ENCODE measurements at places on chromosomes 11 and 22.

DNA sequence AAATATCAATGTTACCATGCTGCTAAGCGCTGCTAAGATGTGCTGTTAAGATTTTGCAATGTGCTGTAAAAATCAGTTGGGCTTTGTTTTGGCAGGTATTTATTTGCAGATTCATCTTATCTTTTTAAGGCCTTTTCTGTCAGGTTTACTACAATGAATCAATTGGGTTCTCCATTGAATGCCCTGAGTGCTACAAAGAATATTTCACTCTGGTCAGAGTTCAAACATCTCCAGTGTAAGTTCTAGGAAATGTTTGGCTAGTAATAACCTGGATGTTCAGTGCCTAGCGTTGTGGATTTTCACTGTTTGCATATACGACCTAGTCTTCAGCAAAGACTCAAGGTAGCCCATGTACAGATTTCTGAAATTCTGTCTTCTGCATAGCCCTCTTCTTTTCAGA, 36.0 kb downstream of the RSF1 start:
- DNase-seq = no peak

- DNase-seq = no peak
These were observed 149.8 kb upstream of the MPPED2 start for GRCh38 chr11:30735946-30736345.

DNA sequence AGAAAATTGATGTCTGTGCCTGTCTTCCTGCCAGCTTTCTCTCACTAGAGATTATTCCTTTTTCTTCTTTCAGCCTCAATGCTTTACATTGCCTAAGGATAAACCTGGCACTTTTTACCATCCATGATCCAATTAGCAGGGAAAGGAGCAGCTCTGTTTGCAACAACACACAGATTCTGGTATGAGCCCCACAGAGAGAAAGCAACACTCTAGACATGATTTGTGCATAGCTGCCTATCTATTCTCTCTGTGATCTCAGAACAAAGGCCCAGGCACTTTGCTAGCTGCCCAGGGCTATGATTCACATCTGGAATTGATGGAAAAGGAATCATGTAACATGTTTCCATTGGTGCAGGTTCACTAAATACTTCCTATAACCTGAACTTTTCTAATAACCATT, 685.0 kb downstream of the ETS1 start:
- no peak for DNase-seq

DNA sequence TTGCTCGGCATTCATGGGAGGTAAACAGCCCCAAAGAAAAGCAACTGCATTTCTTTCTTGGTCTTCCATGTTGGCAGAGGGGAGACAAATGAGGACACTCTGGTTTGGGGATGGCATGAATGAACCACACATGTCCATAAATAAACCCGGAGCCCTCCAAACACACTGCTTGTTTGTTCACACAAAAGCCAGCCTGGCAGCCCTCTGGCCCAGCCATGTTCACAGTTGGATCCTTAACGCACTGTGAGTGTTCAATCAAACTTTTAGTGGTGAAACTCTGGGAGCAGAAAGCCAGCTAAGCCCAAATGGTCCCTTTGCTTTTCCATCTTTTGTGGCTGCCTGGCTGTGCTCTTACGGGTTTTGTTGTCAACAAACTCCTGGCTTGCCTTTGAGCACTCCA, 336.8 kb downstream of the CADM1 start:
- no peak for DNase-seq

GRCh38 chr11:63698976-63699733, 17.9 kb downstream of the RTN3 start:
- no peak for DNase-seq

DNA sequence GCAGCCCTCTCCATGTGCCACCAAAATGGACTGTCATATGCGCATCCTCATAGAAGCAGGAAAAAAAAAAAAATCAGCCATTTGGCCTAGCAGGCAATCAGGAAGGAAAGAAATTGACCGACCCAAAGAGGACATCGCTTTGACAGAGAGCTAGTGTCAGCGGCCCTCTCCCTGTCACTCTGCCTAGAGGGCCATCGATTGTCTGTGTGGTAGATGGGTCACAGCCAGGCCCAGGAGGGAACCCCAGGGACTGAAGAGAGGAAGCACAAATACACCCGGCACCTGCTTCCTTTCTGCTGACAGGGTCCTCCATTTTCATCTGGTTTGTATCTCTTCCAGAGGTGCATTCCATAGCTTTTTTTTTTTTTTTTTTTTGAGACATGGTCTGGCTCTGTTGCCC, 21.8 kb downstream of the VPS37C start:
- no peak for DNase-seq

- DNase-seq = no peak
These were observed 402.4 kb upstream of the DDI1 start for GRCh38 chr11:103633819-103634590.

All from choroid plexus epithelial cell (primary cell).